ENCODE measurements at places on chromosomes 2 and 18.

DNA sequence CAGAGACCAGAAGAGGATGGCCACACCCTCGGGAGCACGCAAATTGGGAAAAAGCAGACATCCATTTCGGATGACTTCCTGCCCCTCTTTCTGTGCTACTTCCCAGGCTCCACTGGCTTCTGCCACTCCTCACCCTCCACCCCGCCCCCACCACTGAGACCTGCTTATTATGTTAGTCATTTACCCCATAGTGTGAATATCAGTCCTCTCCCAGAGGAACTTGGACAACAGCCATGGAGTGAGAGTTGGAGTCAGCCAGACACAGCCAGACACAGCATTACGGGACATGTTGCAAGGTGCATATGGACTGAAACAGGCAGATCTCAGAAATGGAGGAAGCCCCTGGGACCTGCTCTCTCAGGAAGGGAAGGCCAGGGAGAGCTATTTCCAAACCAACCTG lies 51.8 kb downstream of the CTIF start:
- DNase-seq = no peak

GRCh38 chr2:53843595-53843994 lies 16.2 kb downstream of the GPR75 start:
- DNase-seq = no peak

GRCh38 chr2:96881349-96882195 lies 11.7 kb upstream of the SEMA4C start:
- no peak for DNase-seq

- DNase-seq = no peak
Measured at GRCh38 chr18:2662990-2663389, 7.5 kb downstream of the SMCHD1 start.

GRCh38 chr2:1964659-1965058 lies 220.3 kb upstream of the PXDN start:
- DNase-seq = no peak

GRCh38 chr18:55934821-55935220 lies 346.8 kb upstream of the TCF4 start:
- DNase-seq = no peak

GRCh38 chr2:210199186-210199765 lies 26.0 kb downstream of the ACADL start:
- peak; percentile 15 for DNase-seq

DNA sequence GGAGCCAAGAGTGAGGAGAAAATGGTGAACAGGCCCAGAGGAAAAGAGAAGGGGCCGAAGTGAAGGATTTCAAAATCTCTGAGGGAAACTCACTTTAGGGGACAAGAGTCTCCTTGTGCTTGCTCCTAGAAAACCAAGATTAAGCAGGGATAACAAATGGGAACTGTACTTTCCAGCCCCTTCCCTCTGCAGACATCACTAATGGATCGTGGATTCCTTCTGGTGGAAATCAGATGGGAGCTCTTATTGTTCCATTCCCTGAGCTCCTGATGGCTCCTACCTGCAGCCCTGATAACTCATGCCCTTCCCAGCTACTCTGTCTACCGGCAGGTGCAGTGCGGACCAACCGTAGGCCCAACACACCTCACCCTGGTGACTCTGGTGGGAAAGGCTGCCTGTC lies 20.6 kb upstream of the RESP18 start:
- no peak for DNase-seq

DNA sequence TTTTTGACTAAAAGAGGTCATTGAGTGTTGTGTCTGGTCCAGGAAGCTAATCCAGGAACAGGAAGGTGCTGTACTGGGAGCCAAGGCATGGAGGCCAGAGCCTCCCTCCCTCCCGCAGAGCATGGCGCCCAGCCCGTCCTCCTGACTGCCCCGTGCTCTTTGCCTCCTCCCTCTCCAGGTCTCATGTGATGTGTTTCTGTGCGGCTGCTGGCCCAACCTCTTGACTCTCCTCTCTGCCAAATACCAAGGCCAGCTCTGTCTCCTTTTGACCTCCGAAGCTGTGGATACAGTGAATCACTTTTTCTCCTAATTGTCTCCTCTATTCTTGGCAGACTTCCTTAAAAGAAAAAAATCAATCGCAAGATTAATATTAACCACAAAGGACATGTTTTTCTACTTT lies 284.1 kb downstream of the PHLPP1 start:
- DNase-seq = peak; percentile 63

- no peak for DNase-seq
Measured at GRCh38 chr2:128091726-128092080, 703 bp downstream of the UGGT1 start.

- no peak for DNase-seq
Measured at GRCh38 chr2:238925816-238926521, 78.1 kb downstream of the TWIST2 start.

GRCh38 chr2:54604871-54605270 lies 118.6 kb upstream of the EML6 start:
- DNase-seq = no peak

DNA sequence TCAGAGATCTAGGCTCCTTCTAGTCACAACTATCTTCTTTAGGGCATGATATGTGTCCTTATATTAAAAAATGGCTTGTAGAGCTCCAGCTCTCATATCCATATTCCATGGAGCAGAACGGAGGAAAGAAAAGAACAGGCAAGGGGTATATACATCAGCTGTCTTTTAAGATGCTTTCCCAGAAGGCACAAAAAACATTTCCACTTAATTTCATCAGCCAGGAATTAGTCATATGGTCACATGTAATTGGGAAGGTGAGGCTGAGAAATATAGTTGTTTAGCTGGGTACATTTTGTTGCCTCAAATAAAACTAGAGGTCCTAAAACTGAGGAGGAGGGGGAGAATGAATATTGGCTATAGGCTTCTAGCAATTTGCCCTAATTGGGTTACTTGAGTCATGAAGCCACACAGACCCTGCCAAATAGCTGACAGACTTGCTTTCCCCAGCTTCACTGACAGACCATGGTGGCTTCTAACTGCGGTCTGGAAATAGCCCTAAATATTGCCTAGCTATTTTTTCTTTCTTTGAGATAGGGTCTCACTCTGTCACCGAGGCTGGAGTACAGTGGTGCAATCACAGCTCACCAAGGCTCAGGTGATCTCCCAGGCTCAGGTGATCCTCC lies 20.0 kb downstream of the MAIP1 start:
- DNase-seq = no peak

DNA sequence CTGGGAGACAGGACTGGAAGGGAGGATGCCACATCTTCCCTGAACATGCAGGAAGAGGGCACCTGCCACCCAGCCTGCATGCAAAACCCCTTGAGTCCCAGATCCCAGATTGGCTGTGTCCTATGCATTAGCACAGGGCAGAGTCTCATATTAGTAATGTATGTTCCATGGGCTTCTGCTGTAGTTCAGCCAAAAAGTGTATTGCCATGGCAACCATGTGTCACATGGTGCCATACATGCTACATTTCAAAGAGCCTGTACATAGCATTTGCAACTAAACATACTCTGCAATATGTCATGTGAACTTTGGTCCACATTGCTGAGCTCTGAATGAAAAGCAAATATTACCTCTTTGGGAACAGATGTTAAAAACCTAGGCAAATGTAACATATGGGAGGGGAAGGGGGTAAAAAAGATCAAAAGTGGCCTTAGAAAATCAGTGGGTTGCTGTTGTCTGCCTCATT lies 78.4 kb downstream of the DPP4 start:
- DNase-seq = no peak

DNA sequence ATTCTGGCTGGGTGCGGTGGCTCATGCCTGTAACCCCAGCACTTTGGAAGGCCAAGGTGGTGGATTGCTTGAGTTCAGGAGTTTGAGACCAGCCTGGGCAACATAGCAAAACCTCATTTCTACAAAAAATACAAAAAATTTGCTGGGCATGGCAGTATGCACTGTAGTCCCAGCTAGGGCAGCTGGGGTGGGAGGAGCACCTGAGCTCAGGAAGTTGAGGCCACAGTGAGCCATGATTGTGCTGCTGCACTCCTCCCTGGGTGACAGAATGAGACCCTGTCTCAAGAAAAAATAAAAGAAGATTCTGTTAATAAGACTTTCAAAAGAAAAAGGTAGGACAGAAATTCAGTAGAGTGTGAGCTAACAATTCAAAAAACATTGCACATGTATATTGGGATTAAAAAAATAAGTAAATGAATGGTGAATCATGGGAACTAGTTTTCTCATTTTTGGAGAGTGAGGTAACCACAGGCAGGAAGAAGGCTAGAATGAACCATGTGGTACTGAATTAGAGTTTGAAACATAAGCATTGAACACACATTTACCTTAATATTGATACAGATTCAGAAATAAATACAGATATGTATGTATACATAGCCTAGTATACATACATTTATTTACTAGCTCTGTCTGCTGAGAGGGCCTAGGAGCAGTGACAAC lies 53.5 kb downstream of the NCOA1 start:
- no peak for DNase-seq

- no peak for DNase-seq
Measured at GRCh38 chr2:64400105-64400728, 53.7 kb upstream of the LGALSL start.

- no peak for DNase-seq
Measured at GRCh38 chr2:233991196-233991595, 59.3 kb upstream of the SPP2 start.

DNA sequence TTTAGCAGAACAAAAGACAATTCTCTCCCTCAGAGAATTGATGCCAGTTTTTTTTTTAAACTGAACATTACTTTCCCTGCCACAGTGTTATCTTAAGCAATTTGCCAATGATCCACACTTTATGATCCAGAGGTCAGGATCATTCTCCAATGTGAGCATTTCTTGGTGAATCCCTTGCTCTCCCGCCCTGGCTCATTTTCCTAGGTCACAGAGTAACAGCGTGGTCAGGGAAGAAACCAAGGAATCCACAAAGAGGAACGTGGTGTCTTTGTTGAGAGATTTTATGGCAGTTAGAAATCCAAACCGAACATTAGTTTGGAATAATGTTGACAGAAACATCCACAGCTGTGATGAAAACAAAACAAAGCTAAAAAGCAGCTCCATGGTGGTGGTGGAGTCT lies 250.3 kb downstream of the TTC32 start:
- DNase-seq = no peak

DNA sequence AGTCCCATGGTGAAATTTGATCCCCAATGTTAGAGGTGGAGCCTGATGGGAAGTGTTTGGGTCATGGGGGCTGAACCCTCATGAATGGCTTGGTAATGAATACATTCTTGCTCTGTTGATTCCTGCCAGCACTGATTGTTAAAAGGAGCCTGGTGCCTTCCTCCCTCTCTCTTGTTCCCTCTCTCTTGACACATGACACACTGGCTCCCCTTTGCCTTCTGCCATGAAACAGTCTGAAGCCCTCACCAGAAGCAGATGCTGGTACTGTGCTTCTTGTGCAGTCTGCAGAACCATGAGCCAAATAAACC lies 30.6 kb upstream of the EPC2 start:
- peak; percentile 4 for DNase-seq

DNA sequence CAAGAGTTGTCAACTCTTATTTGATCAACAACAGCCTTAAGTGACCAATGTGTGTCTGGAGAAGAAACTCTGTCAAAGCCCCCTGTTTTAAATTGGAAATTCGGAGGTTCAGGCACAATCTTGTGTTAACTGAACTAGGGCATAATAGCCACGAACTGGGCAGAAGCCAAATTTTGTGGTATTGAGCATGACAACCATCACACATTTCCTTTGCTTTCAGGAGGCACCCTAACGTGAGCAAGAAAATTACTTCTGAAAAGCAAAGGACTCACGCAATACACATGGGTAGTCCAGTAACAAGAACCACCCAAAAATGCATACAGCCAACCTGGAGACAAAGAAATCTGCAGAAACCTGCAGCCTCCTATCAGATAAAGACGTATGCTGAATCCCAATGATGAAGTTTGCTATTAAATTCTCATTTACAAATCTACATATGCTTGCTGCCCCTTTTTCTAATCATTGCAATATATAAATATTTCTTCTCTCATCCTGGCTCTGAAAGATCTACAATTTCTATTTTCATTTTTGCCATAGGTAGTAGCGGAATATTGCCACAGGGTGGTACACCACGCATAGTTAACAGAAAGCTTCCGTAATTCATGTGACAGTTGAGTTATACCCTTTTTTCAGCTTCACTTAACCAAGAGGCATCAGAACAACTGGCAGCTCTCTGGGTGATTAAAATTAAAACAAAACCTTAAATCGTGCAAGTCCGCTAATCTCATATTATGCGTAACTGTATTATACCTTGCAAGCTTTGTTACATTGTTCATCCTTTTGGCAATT lies 495.8 kb downstream of the NRXN1 start:
- DNase-seq = peak; percentile 67

DNA sequence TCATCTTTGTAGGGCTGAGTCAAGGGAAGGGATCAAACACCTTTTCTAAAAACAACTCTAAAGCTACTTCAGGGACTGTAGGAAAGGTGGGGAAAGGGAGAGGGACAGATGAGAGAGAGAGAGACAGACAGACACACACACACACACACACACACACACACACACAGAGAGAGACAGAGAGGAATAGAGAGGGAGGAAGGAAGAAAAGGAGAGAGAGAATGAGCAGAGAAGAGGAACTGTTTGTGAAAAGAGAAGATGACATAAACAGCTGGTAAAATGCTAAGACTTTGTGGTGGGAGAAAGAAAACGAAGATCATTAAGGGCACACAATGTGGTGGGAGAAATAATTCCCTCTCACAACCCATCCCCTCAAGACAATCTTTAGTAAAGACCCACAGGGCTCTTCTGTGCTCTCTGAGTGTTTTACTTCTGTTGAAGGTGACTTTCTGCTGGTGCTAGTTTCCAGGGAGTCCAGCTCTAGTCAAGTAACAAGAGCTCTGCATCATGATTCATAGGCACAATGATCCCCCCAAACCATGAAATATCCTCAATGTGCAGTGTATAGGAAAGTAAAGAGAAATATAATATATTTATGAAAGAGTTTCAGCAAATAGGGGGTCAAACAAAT lies 77.2 kb upstream of the STK17B start:
- no peak for DNase-seq

GRCh38 chr18:23971666-23972230 lies 42.8 kb upstream of the TTC39C start:
- DNase-seq = no peak

GRCh38 chr2:208256192-208256782 lies 1.4 kb upstream of the IDH1 start:
- DNase-seq = no peak

DNA sequence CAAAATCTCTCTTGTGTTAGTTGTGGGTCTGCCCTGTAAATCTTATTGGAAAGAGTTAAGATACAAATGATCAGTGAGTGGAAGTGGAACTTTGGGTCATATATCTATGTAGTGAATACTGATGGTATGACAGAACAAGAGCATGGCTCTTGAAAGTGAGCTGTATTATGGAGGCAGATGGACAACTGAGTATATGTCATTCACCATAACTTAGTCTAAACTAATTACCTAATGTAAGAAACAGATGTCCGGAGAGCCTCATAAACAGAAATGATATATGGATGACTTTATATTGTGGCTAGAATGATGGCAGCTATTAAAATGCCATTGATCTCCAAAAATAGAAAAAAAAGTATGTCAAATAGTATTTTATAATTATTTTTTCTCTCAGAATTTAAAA lies 72.4 kb downstream of the FASTKD2 start:
- no peak for DNase-seq

- no peak for DNase-seq
Measured at GRCh38 chr2:65067806-65068553, 11.8 kb downstream of the CEP68 start.

All from Ammon's horn (tissue), 1 donor.